ENCODE measurements at places on chromosomes 12 and 14.

GRCh38 chr12:25864306-25865276 lies 93.9 kb upstream of the RASSF8 start:
- no peak for DNase-seq

- no peak for DNase-seq
Measured at GRCh38 chr12:28857369-28857768, 291.7 kb upstream of the FAR2 start.

DNA sequence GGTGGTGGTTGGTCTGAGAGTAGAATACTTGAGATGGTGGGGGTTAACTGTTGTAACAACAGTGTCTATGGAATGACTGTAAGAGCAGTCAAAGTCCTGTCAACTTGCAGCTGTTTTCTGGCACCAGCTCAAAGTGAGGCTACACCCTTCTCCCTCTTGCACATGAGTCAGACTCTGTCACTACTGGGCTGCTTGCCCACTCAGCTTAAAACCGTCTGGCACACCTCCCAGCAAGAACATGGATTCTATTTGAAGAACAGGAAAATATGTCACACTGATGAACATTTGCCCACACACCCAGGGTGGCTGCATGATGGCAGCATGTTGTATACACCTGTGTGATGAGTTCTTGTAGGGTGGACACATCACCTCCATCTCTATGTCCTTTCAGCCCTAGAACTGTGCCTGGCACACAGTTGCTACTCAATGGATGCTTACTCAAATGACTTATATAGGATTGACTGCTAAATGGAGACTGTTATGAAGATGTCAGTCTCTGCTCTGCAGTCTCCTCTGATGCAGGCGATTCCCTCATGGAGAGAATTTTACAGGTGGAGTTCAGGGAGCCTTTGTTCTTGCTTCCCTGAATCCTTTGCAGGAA lies 19.3 kb upstream of the SERPINA6 start:
- no peak for DNase-seq

DNA sequence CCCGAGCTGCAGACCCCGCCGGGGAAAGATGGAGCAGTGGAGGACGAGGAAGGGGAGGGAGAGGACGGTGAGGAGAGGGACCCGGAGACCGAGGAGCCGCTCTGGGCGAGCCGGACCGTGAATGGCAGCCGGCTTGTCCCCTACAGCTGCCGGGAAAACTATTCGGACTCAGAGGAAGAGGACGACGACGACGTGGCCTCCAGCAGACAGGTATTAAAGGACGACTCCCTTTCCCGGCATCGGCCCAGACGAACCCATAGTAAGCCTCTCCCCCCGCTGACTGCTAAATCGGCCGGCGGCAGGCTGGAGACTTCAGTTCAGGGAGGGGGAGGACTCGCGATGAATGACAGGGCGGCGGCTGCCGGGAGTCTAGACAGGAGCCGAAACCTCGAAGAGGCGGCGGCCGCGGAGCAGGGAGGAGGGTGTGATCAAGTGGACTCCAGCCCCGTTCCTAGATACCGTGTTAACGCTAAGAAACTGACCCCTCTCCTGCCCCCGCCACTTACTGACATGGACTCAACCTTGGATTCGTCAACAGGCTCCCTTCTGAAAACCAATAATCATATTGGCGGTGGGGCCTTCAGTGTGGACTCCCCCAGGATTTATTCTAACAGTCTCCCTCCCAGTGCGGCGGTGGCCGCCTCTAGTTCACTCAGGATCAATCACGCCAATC lies 962 bp downstream of the LEMD3 start:
- peak; percentile 33 for DNase-seq

- no peak for DNase-seq
Measured at GRCh38 chr12:95411057-95411456, 62.9 kb upstream of the METAP2 start.

DNA sequence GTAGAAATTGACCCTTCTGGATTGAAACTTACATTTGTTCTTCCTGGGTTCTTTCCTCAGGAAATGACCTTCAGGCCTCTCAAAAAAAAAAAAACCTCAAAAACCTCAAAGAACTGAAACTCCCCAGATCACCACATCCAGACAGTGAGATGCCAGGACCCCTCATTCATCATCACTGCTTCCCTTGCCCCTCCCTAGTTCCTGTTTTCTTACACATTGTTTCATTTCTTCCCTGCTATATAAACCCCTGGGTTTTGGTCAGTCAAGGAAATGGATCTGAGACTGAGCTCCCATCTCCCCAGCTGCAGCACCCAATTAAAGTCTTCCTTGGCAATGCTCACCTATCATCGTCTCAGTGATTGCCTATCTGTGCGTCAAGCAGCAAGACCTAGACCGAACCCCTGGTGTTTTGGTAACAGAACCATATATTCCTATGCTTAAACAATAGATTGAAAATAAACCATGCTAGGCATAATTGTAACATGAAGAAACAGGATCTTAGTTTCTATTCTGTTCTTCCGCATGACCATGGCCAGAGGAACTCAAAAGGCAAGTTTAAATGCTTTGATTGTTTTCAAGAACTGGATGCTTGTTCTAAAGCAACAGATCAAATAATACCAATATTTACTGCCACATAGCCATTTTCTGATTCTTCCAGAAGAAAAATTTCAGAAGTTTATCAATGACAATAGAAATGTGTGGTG lies 108.0 kb upstream of the MAX start:
- no peak for DNase-seq

- no peak for DNase-seq
Measured at GRCh38 chr14:60227291-60227690, 21.7 kb upstream of the PPM1A start.

DNA sequence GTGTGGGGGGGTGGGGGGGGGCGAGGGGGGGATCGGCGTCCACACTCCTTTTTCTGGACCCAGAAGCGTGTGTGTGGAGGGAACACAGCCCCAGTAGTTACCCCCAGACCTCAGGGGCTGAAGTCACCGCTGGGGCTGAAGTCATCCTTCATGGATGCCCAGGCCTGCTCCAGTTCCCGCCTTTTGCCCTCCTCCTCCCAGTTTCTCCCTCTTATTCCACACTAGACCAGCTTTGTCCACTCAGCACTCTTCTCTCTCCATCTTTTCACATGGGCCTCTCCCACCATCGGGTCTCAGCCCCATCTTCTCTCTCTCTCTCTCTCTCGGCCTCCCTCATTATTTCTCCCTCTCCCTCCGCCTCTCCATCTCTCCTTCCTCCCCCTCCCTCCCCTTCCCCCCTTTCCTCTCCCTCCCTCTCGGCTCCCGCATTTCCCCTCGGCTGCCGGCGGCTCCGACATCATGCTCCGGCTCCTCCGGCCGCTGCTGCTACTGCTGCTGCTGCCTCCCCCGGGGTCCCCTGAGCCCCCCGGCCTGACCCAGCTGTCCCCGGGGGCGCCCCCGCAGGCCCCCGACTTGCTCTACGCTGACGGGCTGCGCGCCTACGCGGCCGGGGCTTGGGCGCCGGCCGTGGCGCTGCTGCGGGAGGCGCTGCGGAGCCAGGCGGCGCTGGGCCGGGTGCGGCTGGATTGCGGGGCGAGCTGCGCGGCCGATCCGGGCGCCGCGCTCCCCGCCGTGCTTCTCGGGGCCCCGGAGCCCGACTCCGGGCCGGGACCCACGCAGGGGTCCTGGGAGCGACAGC lies at the start of gene P3H3:
P3H3 (plus strand) TSS at position 426 of the 799 bp plus-strand sequence; CDS start at position 460, 34 bp downstream.
- DNase-seq: no peak

DNA sequence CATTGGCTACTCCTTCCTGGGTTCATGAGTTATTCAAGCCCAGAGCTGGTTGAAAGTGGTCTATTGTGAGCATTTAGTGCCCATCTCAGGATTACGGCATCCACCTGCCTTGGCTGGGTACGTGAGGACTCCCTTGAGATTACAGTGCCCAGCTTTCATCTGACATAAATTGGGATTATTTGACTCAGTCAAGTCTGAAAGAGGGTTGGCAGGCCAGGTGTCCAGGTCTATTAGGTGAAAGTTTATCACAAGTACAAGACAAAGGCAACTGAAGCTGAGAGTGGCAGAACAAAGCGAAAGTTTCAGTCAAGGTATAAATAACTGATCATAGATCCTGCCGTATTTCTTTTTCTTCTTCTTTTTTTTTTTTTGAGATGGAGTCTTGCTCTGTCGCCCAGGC lies 84.6 kb upstream of the ATF7IP start:
- DNase-seq: no peak

DNA sequence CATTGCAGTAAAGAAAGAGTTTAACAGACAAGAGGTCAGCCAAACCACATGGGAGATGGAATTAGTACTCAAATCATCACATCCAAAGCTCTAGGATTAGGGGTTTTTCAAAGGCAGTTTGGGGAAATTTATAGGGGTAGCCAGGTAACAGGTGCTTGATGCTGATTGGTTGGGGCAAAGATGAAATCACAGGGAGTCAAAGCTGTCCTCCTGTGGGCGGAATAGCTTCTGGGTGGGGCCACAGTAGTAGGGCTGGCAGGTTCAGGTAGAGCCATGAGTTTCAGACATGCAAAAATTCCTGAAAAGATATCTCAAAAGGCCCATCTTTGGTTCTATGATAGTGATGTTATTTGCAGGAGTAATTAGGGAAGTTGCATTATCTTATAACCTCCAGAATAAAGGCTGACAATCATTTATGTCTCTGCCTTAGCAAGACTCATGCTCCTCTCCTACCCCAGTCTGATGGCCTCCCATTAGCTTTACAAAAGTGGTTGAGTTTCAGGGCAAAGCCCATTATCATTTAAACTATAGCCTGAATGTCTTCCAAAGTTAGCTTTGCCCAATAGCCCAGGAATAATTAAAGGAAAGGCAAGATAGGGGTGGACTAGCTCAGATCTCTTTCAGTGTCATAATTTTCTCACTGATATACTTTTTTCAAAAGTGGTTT lies 42.1 kb upstream of the CNTN1 start:
- DNase-seq: no peak

GRCh38 chr12:124525455-124525854 lies 42.0 kb downstream of the NCOR2 start:
- DNase-seq: no peak

DNA sequence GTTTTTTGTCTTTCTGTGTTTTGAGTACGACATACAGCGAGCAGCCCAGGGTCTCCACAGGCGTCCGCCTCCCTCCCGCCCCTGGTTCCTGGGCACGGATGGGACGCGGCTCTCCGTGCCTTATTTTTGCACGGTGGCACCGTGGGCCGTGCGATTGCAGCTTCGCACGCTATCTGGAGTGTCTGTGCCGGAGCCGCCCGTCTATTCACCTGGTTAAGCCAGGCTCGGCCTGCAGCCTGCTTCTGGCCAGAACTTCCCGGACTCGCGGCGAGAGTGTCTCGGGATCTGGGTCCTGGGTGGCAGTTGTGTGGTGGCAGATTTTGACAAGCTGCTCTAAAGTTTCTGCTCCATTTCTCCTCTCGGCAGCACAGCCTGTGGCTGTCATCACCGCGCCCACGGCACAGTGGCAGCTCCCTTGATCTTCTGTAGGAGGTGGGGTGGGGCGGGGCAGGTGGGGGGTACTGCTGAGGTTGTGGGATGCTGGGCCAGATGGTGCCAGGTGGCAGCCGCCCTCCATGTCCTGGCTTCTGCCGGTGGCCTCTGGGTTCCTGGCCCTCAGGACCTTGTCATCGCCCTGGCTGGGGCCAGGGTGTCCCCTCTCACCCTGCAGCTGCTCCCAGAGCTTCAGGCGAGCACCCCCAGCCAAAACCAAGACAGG lies 2.9 kb downstream of the MMP17 start:
- no peak for DNase-seq

GRCh38 chr14:22551605-22551997 lies 37.4 kb downstream of the DAD1 start:
- no peak for DNase-seq

DNA sequence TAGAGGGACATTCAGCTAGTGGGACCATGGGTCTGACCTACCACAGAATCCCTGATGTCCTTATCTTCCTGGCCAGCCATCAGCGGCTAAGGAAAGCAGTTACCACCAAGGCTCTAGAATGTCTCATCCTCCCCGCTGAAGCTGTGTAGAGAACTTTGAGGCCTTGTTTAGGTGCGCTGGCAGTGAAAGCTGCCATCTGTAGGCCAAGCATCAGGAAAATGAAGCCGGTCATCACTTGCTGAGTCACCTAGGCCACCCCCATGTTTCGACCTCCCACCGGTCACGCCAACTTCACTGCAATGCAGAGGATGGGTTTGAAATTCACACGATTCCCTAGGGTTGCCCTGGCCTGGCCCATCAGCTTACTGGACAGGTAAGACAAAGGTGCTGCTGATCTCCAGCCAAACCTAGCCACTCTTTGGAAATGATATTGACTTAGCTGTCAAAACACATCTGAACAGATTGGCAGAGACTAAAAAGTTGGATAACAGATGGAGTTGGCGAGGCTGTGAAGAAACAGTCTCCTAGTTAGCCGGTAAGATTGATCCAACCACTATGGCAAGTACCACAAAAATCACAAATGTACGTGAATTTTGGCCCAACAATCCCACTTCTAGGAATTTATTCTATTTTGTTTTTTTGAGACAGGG lies 52.0 kb downstream of the NOS1 start:
- DNase-seq: no peak

GRCh38 chr12:81450920-81451739 lies 308.0 kb downstream of the PPFIA2 start:
- DNase-seq: no peak

DNA sequence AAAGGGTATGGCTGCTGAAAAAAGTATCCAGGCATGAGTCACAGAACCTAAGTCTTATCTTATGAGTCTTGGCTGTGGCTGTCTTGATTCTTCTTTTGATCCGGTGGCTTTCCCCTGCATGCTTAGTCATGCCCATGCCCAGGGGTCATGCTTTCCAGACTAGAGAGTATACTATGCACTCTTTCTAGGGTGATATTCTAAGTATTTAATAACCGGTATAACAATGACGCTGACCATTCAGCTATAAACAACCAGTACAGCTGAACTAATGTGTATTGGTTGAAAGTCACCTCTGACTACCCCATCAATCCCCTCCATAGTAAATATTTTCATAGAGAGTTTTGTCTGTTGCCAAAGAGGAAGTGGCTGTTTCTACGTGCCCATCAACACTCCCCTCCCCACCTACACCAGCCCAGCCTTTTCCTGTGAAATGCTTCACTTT lies 34.7 kb upstream of the NRXN3 start:
- DNase-seq: no peak

GRCh38 chr12:115158816-115159215 lies 474.8 kb upstream of the TBX3 start:
- no peak for DNase-seq

- no peak for DNase-seq
Measured at GRCh38 chr14:73427516-73428264, 30.7 kb downstream of the NUMB start.

DNA sequence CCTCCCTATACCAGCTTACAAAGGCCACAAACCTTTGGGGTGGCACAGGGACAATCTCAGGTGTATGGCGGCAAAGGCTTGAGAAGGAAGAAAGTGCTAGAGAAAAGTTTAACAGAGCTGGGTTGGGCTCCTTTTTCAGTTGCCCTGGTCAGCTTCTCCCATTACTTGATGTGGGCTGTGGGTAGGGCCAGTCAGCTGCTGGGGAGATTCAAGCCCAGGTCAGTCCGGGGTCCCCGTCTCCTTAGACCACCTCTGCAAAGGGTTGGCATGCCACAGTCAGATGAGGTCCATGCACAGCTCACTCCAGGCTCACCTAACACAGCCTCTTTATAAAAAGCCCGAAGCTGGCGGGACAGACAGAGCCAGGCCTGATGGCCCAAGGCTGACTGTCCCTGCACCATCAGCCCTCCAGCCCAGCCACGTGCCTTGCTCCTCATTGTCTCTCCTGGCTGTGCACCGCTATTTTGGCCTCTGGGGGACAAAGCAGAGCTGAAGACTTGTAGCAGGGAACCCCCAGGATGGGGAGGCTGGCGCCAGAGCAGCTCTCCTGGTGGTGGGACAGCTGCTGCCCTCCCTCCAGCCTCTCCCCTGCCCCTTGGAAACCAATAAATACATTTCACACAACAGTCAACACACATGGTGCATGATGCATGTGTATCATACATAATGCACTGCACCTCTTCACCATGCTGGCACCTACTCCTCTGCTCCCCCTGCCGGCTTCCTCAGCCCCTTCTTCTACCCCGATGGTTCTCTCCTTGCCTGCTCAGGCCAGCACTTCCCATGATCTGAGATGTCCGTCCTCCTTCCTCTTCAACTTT lies 61.7 kb upstream of the DDX11 start:
- no peak for DNase-seq

Data from stimulated activated CD4-positive, alpha-beta T cell treated with anti-CD3 and anti-CD28 coated beads, Interleukin-12 subunit alpha, Interleukin-12 subunit beta, amount 100 ng/mL, for 24 hours (primary cell).